ENCODE measurements at places on chromosomes 11 and 22.

DNA sequence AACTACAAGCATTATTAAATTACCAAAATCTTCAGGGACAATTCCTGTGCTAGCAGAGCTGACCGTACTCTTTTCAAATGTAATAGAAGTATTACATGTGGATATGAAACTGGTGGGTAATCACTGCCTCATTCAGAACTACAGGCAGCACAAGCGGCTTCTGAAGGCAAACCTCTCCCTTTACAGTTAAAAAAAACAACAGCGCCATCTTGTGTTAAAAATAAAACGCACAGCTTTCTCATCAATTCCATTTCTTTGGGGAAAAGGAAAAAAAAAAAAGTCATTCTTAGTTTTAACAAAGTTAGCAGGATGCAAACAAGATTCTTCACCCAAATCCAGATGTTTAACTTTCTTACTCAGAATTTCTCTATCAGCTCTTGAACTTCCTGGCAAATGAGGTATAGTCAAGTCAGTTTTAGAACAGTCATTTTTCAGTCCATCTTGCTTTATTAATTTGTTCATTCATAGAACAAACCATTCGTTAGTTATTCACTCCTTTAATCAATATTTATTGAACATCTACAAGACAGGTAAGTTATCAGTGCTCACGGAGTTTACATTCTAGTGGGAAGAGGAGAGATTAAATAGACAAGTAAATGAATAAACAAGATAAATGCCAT lies 331.8 kb upstream of the MPPED2 start:
- DNase-seq = no peak

DNA sequence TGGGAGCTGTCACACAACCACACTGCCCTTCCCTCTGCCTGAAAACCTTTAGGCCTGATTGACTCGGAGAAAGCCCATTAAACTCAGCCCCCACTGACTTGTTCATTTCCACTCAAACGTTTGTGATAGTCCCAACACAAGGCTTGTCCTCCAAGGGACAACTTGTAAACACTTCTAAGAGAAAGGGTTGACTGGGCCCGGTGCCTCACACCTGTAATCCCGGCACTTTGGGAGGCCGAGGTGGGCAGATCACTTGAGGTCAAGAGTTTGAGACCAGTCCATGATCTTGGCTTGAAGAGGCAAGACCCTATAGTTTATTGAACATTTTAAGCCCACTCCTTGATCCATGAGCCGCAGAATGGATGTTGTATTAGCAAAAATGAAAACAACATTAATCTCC lies 63.3 kb upstream of the PRODH start:
- no peak for DNase-seq

DNA sequence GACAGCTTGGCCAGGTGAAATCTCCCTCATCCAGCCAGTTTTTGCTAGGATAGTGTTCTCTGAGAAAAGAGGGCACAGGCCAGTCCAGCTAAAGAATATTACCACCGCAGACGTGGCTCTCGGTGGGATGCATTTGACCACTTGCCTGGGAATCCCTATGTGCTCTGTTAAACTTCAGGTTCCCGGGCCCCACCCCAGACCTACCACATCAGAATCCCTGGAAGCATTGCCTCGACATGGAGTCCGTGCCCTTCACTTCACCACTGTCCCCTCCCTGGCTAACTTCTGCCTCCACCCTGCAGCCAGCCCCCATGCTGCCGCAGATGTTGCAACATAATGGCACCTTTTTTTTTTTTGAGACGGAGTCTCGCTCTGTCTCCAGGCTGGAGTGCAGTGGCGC lies 56.9 kb upstream of the EMID1 start:
- no peak for DNase-seq

- DNase-seq = no peak
Observed at GRCh38 chr11:133778161-133778560, 67.2 kb downstream of the SPATA19 start.

DNA sequence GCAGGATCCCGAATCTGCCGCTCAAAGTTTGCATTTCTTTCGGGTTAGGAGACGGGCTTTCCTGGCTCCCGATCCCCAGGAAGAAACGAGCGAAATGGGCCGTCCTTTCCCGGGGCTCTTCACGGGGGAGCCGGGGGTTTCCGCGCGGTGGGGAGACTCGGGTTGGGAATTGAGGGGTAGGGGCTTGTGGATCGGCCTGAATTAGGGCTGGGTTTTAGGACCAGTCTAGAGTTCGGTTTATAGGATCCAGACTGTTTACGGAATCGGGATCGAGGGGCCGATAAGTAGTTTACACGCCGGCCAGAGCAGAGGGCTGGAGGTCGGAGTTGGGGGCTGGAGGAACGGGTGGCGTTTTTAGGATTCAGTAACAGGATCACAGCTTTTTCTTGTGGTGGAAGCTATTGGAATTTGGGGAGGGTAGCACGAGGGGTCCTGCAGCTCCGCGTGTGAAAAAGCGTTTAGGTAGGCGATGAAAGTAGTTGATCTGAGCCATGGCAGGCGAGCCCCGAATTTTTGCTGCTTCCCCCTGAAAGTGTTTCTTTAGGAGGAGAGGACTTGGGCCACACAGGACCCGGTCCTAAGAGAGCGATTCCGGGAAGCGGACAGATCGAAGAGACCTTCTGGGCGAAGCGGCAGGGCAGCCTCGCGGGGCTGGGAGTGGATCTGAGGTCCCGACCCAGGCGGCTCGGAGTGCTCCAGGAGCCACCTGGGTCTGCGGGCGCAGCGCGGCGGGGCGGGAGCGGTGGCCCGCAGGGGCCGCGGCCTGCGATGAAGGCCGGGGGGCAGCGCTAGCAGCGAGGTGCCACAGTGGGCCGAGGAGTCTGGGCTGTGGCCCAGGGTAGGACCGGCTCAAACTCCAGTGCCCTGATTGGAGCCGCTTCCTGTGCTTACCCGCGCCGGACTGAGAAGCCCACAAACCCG lies 1.6 kb downstream of the PKNOX2 start:
- DNase-seq = no peak

DNA sequence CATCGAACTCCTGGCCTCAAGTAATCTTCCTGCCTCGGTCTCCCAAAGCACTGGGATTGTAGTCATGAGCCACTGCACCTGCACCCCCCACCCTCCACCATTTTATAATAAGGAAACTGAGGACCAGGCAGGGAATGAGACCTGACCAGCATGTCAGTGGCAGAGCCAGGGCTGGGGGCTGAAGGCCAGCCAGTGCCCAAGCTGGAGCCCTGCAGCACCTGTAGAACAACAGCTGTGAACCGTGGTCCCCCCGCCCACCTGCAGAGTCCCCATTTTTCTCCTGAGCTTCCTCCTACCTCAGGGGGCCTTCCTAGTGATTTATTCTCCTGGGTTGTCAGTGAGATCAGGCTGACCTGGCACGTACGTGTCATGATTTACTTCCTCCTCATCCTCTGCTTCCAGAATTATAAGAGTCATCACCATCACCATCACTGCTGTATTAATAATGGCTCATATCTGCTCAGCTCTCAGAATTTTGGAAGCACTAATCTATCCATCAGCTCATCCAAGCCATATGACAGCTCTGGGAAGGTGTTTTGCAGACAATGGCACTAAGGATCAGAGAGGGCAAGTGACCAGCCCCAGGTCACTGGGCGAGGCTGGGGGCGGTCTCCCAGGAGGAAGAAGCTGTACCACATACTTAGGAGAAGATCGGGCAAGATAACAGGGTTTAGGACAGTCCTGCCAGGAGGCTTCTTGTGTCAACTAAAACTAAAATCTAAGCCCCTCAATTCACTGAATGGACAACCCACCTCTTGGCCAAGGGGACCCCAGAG lies 5.5 kb upstream of the SLCO2B1 start:
- DNase-seq = no peak

GRCh38 chr11:117600234-117600783 lies 196.7 kb downstream of the DSCAML1 start:
- no peak for DNase-seq

Data from activated CD4-positive, alpha-beta T cell treated with anti-CD3 and anti-CD28 coated beads, Interleukin-2, amount 50 U/mL, for 4 hours (primary cell).